GM12891 (cell line): ENCODE measurements at places on chromosomes 5 and 9.

DNA sequence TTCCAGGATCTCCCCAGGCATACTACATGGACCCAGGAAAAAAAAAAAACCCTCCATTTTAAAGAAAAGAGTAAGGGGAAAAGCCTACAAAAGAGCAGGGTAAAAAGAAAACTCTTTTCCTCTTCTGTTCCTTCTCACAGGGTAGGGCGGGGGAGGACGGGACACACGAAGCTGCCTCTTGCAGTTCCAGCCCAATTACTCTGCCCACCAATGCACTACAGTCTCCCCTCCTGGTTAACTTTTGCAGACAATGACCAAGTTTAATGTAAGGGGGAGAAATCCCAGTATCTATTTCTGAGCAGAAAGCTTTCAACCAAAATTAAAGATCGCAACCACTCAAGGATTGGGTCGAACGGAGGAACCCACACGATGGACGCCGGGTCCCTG lies 1.3 kb downstream of the BRD3 start:
- no peak for DNase-seq

DNA sequence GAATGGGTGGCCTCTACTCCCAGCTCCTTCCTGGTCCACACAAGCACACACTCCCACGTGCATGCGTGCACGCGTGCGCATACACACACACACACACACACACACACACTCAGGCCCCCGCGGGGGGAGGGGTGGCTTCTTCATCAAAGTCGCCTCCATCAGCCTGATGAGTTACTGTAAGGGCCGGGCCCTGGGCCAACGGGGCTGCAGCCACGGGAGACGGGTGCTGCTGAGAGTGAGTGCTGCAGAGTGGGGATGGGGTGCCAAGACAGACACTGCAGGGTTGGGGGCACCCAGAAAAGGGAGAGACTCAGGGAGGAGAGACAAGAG lies 18.1 kb downstream of the CNTFR start:
- DNase-seq, result no peak

DNA sequence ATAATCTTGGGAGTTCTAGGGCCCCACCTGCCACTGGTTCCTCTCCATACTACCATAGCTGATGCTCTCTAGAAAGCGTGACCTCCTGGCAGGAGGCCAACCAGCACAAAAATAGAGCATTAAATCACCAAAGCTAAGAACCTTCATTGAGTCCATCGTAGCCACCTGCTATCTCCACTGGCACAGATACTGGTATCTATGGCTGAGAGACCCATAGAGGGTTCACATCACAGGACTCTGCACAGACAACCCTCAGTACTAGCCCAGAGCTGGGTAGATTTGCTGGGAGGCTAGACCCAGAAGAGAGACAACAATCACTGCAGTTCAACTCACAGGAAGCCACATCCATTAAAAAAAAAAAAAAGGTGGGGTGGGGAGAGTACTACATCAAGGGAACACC lies 509.1 kb downstream of the DTWD2 start:
- no peak for DNase-seq

DNA sequence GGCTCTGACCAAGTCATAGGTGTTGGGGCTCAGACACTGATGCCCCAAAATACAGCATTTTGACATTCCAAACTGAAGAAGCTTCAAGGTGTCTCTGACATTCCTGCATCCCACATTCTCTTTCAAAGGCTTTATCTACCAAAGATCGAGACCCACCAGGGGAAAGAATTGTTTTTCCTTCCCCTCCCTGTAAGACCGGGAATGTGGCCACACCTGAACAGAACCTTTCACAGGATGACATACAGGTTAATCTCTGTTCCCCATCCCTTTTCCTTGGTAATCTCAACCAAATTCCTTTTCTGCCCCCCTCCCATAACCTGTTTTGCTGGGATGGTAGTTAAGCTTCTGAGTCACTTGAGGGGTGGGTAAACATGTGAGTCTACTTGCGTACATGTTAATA lies 72.3 kb downstream of the IQGAP2 start:
- DNase-seq, result no peak

- no peak for DNase-seq
These were observed 315.2 kb upstream of the CDH6 start for GRCh38 chr5:30878296-30878695.

DNA sequence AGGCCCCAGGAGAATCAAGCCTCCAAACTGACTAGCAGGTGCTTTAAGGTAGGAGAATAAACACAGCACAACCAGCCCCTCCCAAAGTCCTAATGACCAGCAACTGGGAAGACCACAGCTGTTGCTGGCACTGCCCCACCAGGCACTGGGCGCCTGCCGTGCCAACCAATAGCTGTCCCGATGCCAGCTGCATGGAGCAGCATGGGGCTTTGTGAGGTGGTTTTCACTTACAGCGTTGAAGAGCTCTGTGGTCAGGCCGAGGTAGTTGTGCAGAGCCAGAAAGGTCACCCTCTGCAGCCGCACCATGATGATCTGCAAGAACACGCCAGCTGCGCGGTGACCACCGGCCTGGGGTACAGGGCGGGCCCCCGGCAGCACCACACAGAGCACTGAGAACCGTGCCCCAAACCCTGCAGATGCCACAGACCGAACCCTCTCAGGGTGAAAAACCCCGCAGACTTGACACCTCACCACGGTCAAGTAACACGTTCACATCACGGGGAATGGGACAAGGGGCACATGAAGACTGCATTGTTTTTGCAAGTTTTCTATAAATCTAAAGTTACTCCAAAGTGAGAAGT lies 28.7 kb downstream of the PNPLA7 start:
- no peak for DNase-seq

- DNase-seq, result no peak
These were observed 21.1 kb downstream of the AK8 start for GRCh38 chr9:132857031-132857430.

DNA sequence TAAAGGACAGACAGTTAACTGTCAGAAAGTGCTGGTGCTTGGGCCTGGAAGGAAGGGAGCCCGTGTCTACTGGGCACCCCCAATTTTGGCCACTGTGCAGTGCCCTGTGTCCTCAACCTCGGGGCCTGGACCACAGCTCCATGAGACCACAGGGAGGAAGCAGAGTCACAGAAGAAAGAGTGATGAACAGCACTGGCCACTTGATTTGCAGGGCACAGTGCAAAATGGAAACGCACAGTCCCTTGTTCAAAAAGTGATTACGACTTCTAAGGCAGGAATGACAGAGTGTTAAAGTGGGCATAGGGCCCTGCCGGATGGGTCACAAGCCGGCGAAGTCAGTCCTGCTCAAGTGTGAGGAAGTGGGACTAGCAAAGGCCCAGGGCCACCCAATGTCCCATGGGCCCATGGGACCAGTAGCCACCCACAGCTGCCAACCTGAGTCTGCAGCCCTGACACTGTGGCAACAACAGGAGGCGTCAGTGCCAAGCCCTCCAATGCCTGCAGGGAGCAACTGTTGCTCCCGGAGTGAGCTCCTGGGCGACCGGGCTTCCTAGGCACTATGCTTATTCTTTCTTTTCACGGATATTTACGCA lies 85.4 kb downstream of the ADAMTS2 start:
- no peak for DNase-seq

- no peak for DNase-seq
These were observed 75.7 kb upstream of the GLIS3 start for GRCh38 chr9:4375424-4376200.

DNA sequence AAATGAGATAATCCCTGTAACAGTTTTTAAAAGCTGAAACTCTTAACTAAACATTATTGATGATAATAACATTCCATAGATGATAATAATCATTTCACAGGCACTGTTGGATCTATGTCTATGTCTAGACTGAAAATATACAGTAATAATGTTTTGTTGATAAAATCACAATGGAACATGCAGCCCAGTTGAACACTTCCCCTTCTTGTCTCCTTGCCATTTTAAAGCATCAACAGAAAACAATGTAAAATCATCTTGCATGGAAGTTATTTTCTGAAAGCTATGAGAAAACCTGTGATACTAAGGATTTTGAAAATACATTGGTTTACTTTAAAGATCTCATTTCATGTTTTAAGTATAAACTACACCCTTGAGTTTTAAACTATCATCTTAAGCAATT lies 1.9 kb downstream of the GAPT start:
- no peak for DNase-seq

DNA sequence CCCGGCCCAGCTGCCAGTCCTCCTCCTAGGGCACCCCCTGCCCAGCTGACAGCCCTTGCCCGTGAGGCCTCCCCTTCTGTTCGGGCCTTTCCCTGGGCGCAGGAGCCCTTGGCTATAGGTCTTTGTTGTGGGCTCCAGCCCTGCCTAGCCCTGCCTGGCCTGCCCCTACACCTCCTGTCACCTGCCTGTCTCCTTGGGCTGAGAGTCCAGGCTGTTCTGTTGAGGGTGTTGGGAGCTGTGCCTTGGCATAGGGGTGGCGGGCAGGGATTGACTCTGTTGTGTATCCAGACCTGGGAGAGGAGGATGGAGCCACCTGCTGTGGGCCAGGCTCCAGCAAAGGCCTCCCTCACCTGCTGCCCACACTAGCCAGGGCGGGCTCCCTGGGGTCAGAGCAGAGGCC lies 11.6 kb downstream of the FCN2 start:
- DNase-seq, result no peak

- no peak for DNase-seq
These were observed 51.9 kb downstream of the NIPAL4 start for GRCh38 chr5:157511651-157512644.

DNA sequence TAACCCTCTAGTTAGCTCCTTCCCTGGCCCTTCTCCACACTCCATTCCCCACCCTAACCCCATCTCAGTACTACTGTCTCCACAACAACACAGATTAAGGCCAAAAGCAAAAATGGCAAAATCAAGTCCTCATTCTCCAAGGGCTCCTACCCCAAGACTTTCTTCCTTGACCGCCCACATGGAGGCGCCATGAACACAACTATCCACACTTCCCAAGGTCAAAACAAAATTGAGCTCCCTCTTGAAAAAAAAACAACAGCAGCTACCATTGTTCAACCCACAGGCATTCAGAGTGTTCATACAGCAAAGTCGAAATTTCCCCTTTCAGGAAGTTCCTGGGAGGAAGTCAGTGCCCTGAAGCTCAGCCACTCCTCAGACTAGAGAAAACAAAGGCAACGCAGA lies 54.4 kb downstream of the GNAQ start:
- no peak for DNase-seq
